Esophagus squamous epithelium (tissue), 5 donors: ENCODE measurements at places on chromosomes 12 and 14.

DNA sequence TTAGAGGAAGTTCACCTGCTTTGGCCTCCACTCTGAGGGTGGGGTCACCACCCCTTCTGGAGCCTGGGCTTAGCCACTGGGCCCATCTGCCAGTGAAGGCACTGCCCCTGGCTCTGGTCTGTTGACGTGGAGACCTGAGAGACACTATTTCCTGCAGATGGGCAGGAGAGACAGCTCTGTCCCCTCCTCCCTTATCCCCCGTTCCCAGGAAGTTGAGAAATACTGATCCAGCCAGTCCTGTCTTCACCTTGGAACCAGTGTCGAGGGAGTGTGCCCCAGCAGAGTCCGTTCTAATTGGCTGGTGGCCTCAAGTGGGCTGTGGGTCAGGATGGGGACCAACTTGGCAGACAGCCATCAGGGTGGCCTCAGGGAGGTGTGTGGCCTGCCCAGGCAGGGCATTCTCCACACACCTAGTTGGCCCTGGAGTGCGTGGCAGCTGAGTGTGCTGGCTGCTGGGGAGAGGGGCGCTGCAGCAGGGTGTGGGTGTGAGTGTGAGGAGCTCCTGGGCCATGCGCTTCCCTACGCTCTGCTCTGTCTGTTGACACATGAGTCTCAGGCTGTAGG lies 25.4 kb downstream of the CLSTN3 start:
- no peak for DNase-seq

- no peak for DNase-seq
These were observed 189.6 kb upstream of the RPL10L start for GRCh38 chr14:46840944-46841720.

DNA sequence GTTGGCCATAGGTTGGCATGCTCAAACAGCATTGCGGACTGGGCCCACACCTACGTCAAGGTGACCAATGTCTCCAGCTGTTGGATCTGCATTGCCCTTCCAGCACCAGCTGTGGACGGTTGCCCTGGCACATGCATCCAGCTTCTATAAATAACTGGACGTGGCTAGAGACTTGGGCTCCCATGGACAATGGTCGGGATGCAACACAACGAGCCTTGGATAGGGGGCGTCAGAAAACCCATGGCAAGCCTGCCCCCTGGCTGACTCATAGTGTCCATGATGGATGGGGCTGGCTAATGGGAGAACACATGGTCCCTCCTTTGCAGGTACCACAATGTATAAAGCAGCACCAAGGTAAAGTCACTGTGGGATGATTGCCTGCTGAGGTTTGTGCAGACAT lies 331.6 kb upstream of the FAR2 start:
- DNase-seq = no peak

GRCh38 chr14:27688841-27689444 lies 1077.6 kb upstream of the FOXG1 start:
- DNase-seq = no peak

GRCh38 chr12:57815177-57816000 lies 3.1 kb downstream of the AVIL start:
- no peak for DNase-seq

DNA sequence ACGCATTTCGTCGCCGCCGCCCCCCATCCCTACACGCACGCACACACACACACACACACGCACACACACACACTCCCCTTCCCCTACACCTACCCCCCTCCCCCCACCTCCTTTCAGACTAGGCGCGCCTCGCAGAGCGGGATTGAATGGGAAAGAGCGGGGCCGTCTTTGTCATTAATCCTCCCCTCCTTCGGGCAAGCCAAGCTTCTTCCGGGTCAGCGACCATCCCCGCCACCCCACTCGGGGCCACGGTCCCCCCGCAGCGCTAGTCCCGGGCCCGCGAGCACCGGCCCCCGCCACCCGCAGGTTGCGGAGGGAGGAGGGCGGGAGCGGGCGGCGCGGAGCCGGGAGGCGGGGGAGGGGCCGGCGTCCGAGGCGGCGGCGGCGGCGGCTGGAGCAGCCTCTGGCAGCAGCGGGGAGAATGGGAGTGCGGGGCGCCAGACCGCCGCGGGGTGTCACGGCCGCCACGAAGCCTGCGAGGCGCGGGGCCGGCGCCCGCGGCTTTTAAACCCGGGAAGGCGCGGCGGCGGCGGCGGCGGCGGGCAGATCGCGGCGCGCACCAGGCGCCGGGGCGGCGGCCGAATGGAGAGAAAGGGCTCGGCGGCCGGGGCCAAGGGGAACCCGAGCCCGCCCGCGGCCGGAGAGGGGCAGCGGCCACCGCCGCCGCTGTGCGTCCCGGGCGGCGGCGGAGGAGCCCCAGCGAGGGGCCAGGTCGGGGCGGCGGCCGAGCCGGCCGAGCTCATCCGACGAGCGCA lies at the start of gene TTC9:
Gene TTC9 (plus strand): TSS at position 369 of the 755 bp plus-strand sequence. CDS start 214 bp downstream, at position 583.
- DNase-seq = no peak

DNA sequence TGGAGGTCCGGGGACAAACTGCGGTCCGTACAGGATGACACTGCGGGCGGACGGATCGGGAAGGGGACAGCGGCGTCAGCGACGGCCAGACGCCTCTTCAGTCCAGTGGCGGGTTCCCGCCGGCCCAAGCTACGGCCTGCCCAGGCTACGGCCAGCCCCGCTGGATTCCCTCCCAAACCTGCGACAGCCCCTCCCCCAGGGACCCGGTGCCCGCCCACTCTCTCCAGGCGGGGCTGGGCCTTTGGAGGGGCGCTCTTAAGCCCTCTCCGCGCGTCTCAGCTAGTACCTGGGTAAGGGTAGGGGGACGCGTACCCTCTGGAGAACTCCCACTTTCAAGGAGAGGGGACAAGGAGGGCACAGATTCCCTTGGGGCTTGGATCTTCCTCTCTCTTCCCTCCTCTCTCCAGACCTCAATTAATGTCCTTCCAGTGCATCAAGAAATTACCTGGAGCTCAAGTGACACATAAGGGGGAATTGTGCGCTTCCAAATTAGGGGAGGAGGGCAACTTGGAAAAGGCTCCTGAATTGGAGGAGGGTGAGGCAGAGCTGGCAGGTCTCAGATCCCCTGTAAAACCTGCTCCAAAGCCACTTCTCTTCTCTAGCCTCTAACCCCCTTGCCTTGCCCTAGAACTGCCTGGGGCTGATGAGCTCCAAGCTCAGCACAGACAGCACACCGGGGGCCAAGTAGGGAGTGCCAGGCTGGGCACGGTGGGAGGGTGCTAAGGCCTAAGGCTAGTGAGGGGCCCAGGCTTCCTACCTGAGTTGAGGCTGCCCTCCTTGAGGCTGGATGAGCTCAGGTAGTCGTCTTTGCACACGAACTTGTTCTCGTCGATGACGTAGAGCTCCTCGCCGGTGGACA lies 3.1 kb downstream of the LHX5 start:
- DNase-seq = no peak

DNA sequence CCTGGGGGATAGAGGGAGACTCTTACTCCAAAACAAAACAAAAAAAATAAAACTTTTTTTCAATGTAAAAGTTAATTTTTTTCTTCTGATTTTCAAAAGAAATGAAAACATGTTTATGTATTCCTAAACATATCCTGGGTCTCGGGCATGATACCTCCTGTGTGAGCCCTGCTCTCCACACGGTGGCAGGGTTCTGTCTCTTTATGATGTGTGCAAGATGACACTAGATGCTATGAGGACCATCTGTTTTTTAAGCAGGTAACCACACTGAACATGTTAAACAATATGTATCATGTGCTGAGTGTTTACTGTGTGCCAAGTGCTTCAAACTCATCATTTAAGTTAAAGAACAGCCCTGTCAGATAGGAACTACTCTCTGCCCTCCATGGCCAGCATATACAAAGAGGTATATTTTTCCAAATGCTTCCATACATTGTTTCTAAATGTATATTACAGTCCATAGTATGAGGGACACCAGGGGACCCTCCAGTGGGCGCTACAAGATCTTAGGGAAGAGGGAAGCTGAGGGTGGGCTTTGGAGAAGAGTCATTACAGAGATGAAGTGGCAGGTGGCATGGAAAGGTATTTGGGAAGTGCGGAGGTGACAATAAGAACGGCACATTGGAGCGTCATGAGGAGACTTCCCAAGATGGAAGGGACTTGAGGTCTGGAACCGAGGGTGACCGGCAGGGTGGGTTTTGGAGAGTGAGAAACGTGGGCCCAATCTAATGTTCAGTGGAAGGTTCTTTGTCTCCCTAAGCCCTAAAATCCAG lies 28.5 kb downstream of the FOS start:
- DNase-seq = no peak

DNA sequence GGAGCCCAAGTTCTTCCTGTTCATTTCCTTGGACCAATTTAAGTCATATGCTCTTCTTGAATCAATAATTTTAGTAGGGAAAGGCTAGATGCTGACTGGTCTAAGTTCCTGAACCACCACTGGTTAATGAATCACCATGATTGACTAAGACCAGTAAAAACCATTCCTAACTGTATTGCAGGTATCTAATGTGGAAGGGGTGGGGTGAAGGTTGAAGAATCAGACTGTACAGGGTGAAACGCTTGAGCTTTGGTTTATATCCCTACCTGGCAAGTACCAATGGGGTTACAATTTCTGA lies 100.1 kb downstream of the DYRK2 start:
- DNase-seq = no peak

GRCh38 chr12:51520576-51521325 lies 70.3 kb upstream of the SCN8A start:
- DNase-seq = no peak

- DNase-seq = no peak
These were observed 68.2 kb upstream of the SLC24A4 start for GRCh38 chr14:92254786-92255185.

DNA sequence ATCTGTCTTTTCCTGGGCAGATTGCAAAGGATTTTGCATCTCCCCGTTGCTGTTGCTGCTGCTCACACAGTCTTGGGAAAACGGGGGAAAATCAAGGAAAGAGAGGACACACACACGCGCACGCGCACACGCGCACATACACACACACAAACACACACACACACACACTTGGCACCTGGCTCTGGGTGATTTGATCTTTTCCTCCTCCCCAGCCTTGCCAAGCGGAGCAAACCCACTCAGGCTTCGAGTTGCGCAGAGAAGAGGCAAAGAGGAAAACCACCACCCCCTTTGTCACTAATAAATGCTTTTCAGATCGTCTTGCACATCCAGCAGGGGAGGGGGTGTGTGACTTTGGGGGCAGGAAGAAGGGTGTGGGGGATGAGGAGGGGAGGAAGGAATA lies 965 bp upstream of the NOS1 start:
- DNase-seq = no peak

DNA sequence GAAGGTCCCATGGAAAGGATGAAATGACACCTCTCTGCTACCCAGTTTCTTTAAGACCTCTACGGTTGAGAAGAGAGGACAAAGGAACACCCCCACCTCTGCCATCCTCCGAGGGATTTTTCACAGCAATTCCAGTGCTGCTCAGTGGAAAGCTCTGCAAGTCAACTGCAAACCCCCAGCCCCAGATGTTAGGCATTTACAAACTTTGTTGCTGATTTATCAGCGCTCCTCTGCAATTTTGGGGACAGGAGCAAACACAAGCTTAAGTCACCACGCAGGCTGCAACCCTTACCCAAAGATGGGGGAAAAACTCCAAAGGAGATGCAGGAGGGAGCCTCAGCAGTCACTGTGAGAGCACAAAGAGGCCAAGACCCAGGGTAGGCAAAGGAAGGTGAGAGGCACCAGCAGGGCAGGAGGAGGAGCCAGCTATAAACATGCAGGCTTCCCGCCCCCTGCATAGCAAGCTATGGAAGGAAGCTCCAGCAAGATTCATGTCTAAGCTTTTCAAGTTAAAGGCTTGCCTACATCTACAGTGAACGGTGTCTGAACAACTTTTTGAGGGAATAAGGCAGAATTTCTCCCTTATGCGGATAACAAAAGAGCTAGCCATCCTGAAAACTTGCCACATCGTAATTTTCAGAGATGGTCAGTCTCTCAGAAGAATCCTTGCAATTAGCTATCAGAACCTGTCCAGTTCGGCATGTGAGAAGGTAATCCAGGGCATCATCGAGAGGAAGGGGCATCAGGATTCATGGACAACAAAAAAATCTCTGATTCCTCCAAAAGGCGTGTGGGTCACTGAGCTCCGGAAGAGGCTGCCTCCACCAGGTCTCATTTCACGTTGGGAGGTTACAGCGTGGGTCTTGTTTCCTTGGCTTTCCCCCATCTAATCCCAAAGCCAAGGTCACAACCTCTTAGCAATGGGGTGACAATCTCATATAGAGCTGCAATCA lies 3.9 kb downstream of the CTDSP2 start:
- no peak for DNase-seq

DNA sequence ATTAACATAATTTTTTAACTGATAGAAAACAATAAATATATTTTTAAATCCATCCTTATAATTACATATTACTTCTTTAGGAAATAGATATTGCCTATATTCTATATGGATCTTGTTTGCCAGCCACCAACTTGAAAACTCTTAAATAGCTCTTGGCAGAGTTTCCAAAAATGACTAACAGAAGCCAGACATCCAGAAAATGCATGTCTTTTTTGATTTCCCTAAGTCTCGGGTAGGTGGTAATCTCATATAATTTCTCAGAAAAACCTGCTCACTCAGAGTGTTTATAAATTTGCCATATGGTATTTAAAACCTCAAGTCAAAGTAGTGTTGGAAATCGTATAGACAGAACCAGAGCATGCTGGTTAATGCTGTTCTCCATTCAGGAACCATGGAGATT lies 360.4 kb upstream of the FOXG1 start:
- no peak for DNase-seq

DNA sequence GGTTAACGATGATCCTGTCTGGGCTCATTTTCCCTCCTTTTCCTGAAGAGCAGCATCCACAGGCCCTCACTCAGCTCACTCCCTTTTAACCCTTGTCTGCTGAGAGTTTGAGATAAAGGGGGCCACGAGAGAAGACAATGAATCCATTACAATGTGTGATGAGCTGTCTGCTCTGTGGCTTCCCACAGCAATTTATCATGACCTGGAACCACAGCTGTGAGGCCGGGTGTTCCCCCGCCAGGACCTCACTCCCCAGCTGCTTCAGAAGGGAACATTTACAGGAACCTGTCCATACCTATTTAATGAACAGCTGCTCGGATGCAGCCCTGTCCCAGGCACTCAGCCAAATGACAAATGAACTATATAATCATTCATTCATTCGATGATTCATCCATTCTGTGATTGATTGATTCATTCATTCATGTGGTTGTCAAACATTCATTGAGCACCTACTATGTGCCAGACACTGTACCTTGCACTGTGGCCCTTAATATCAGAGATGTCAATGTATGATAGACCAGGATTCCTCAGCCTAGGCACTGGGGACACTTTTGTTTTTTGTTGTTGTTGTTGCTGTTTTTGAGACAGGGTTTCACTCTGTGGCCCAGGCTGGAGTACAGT lies 18.5 kb upstream of the P2RX7 start:
- DNase-seq = no peak

- DNase-seq = no peak
These were observed 39.6 kb upstream of the LIN7A start for GRCh38 chr12:80977346-80977745.

GRCh38 chr12:82651489-82651888 lies 35.2 kb upstream of the TMTC2 start:
- DNase-seq = no peak
